ENCODE measurements at places on chromosomes 2 and 18.

DNA sequence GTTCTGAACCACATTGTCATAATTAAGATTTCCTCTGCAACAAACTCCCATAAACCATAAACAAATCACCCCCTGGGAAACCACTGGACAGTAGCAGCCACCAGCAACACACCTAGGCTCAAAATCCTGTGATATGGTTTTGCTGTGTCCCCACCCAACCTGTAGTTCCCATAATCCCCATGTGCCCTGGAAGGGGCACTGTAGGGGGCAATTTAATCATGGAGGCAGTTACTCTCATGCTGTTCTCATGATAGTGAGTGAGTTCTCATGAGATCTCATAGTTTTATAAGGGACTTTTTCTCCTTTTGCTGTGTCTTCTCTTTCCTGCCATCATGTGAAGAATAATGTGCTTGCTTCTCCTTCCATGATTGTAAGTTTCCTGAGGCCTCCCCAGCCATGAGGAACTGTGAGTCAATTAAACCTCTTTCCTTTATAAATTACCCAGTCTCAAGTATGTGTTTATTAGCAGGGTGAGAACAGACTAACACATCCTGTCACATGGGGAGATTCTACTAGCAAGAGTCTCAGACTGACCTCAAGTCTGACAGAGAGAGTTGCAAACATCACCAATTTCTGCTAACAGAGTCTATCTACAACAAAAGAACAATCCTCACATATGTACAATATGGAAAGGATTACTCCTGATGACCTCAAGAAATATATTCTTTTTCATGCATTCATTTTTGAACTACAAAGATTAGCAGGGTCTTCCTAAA is 182.6 kb downstream of the GRB14 start:
- no peak overlapping the region for H3K4me3 ChIP-seq
- H3K36me3 ChIP-seq, result no peaks in the 10 kb centered on the region
- H3K27ac ChIP-seq, result no peak overlapping the region
- DNase-seq, result no peak

DNA sequence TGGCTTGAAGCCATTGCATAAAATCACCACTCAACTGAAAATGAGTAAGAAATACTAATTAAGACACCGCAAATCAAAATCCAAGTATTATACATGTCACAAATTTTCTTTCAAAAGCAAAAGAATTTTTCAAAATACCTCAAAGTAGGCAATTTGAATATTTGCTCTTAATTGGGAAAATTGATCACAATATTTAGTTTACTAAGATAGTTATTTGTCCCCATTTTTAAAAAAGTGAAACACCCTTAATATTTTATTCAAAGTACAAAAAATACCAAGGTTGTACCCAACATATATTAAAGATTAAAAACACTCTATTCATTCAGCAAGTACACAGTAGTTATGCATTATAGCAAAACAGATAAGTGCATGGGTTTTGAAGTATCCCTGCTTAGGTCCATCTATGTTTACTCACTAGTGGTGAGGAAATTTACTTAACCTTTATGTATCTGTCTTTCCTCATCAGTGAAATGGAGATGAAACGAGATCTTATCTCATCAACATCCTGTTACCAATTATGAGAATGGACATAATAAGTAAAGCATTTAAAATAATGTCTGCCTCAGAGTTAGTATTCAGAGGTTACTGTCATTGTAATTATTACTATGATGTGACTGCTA is 35.1 kb downstream of the VPS54 start:
- H3K36me3 ChIP-seq, result peaks cover 5% of the 10 kb centered on the region
- no peak overlapping the region for H3K27ac ChIP-seq
- H3K4me3 ChIP-seq, result no peak overlapping the region
- H3K4me1 ChIP-seq, result no peaks in the 10 kb centered on the region
- DNase-seq, result no peak
- no peaks in the 10 kb centered on the region for H3K27me3 ChIP-seq

DNA sequence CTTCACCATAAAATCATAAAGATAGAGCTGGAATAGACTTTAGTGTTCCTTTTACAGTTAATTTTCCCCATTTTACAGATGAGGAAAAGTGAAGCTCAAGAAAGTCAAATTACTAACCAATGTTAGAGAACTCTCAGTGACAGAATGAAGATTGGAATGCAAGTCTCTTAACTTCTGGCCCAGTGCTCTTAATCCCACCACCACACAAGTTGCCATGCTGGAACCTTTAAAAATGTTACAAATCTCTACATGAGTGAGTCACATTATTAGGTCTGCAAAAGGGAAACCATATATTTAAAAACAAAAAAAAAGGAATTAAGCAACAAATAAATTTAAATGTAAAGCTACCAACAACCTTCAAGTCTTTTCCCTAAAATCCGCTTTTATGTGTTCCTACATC is 3.5 kb downstream of the NCKAP1 start:
- no peak for DNase-seq
- no peaks in the 10 kb centered on the region for H3K36me3 ChIP-seq
- no peak overlapping the region for H3K4me3 ChIP-seq

GRCh38 chr18:37432436-37433195 is 133.0 kb downstream of the CELF4 start:
- H3K36me3 ChIP-seq, result no peaks in the 10 kb centered on the region
- peaks cover 3% of the 10 kb centered on the region for H3K27me3 ChIP-seq
- H3K4me1 ChIP-seq, result no peaks in the 10 kb centered on the region
- DNase-seq, result no peak

GRCh38 chr2:159013103-159013502 is 44.7 kb downstream of the TANC1 start:
- H3K27ac ChIP-seq, result no peak overlapping the region
- no peaks in the 10 kb centered on the region for H3K4me1 ChIP-seq
- H3K4me3 ChIP-seq, result no peak overlapping the region
- no peak for DNase-seq
- H3K27me3 ChIP-seq, result no peaks in the 10 kb centered on the region

DNA sequence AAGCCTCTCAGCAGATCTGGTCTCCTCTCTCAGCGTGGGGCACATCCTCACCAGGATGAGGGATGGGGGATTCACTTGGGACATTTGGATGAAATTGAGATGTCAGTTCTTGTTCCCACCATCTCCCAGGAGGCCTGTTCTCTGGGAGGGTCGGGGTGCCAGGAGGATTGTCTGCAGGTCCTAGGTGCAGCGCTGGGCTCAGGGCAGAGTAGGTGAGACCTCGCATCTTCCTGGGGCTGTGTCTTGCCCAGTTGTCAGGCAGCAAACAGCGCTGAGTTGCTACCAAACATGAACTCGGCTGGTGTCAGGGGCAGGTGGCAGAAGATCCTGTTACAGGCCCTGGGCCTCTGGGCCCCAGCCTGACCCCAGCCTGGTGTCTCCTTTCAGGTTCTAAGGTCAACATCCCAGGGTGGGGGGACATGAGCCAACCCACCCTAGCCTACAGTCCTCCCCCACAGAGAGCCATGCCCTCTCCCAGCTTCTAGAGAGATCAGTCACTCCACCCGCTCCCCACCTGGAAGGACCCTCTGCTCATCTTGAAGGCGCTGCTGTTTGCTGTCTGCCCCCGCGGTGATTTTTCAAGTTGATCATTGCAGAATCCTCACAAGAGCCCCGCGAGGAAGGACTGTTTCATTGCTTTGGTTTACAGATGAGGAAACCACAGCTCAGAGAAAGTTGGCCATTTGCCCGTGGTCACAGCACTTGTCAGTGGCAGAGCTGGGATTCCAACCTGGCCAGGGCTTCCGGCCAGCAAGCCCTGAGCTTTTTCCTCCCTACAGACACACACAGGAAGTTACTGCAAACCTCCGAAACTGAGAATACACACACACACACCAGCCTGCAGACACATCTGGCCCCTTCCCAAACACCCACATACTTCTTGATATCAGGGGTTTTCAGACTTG is 83.9 kb downstream of the STPG4 start:
- H3K4me1 ChIP-seq, result peaks cover 80% of the 10 kb centered on the region
- H3K4me3 ChIP-seq, result peak overlapping the region; percentile 66
- DNase-seq, result peak; percentile 50
- peaks cover 46% of the 10 kb centered on the region for H3K36me3 ChIP-seq
- H3K27ac ChIP-seq, result peak overlapping the region; percentile 92
- no peaks in the 10 kb centered on the region for H3K27me3 ChIP-seq

DNA sequence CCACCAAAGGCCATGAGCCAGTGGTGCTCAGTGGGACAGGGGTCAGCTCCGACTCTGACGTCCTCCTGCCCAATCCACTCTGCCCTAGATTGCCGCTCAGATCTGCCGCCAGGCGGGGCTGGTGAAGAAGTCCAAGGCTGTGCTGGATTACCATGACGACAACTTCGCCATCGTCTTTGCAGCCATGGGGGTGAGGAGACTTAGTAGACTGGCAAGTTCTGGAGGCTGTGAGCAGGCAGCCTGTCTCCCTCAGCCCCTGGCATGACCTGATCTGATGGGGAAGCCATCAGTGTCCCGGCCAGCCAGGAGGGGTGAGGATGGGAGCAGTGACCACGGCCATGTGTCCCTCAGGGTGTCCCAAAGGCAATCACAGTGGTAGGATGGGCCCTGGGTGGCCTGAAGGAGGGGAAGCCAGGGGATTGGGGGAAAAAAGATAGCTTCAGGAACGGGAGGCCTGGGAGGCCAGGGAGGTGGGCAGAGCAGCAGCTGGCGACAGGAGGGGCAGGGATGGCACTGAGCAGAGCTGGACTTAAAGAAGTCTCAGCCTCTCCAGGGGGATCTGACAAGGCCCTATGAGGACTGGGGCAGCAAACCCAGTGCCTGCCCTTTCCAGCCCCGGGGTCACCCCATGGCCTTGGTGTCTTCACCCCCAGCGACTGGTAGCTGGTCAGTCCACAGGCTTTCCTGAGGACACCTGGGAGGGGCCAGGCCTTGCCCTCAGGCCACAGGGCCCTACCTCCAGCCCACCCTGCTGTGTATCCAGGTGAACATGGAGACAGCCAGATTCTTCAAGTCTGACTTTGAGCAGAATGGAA is 17.4 kb upstream of the ANKRD53 start:
- no peak overlapping the region for H3K4me3 ChIP-seq
- no peak overlapping the region for H3K27ac ChIP-seq
- no peaks in the 10 kb centered on the region for H3K36me3 ChIP-seq
- peaks cover 14% of the 10 kb centered on the region for H3K4me1 ChIP-seq
- H3K27me3 ChIP-seq, result peaks cover 57% of the 10 kb centered on the region

- DNase-seq, result no peak
- H3K4me1 ChIP-seq, result no peaks in the 10 kb centered on the region
- H3K27ac ChIP-seq, result no peak overlapping the region
- H3K27me3 ChIP-seq, result no peaks in the 10 kb centered on the region
Measured at GRCh38 chr2:71843391-71843850, 304.2 kb downstream of the CYP26B1 start.

GRCh38 chr2:220847589-220847988 is 724.5 kb downstream of the EPHA4 start:
- no peak overlapping the region for H3K27ac ChIP-seq
- H3K27me3 ChIP-seq, result no peaks in the 10 kb centered on the region
- H3K36me3 ChIP-seq, result no peaks in the 10 kb centered on the region
- H3K4me1 ChIP-seq, result no peaks in the 10 kb centered on the region

DNA sequence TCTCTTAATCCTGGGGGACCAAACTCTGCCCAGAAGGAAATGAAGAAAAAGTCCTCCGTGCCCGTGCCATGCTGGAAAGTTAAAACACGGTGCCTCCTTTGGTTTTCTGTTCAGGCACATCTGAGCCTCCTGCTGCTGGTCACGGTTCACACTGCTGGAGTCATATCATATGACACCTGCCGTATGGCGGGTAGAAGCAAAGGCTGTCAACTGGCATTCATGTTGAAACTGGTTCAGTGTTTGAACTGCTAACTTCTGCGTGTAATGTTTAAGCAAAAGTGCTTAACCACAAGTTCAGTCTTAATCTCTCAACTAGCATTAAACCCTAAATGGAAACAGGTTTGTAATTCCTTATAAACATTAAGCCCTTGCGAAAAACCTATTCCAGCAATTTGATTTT is 3.1 kb downstream of the STK39 start:
- H3K27ac ChIP-seq, result peak overlapping the region; percentile 37
- DNase-seq, result no peak
- peaks cover 6% of the 10 kb centered on the region for H3K4me1 ChIP-seq
- no peaks in the 10 kb centered on the region for H3K27me3 ChIP-seq
- peaks cover 2% of the 10 kb centered on the region for H3K36me3 ChIP-seq

GRCh38 chr18:78971511-78972245 is 7.9 kb upstream of the SALL3 start:
- H3K27me3 ChIP-seq, result peaks cover 71% of the 10 kb centered on the region
- no peaks in the 10 kb centered on the region for H3K4me1 ChIP-seq
- no peak overlapping the region for H3K27ac ChIP-seq
- no peaks in the 10 kb centered on the region for H3K36me3 ChIP-seq

DNA sequence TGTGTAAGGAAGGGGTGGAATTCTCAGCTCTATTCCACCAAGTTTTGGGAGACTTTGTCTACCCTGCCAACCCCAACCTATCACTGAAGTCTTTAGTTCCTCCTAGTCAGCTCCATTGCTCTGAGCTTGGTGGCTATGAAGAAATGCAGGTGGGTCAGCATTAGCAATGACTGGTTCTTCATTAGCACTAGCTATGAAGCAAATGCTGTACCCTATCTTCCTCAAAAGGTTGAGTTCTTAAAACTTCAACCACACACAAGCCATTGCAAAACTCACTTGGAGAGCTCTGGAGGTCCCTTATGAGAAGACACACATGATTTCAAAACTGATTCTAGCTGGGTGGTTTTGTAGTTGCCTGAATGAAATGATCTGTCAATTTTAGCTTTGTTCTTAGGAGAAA is 193.8 kb downstream of the IKZF2 start:
- H3K4me3 ChIP-seq, result no peak overlapping the region
- peaks cover 27% of the 10 kb centered on the region for H3K36me3 ChIP-seq
- H3K4me1 ChIP-seq, result peaks cover 19% of the 10 kb centered on the region
- H3K27me3 ChIP-seq, result no peaks in the 10 kb centered on the region
- no peak for DNase-seq

- H3K27me3 ChIP-seq, result peaks cover 70% of the 10 kb centered on the region
- H3K4me3 ChIP-seq, result no peak overlapping the region
- H3K4me1 ChIP-seq, result peaks cover 5% of the 10 kb centered on the region
- H3K36me3 ChIP-seq, result no peaks in the 10 kb centered on the region
- H3K27ac ChIP-seq, result no peak overlapping the region
Measured at GRCh38 chr2:237418300-237418699, 4.3 kb upstream of the COL6A3 start.

DNA sequence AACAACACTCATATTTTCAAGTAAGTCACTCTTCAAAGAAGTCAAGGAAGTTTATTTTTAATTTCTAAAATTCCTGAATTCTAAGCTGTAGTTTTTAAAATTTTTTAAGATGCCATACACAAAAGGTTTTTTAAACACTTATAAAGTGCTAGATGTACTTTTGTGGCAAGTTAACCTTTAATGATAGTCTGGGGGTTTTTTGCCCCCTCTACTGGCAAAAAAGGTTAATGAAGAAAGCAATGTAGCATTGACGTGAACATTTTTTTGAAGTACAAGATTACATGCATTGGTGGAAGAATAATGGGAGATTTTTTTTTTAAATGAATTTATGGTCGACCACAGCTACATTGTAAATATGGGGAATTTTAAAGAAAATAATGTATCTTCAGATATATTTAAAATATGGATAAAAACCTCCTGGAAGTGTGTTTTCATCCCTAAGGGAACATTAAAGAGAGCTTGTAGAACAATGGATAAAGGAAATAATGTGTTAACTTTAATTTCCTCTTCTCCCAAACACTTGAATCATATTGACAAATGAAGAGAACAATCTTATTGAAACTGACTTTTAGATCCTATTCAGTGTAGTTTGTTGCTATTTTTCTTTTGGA is 12.6 kb downstream of the ITPRID2 start:
- DNase-seq, result no peak
- H3K4me1 ChIP-seq, result peaks cover 8% of the 10 kb centered on the region
- peaks cover 36% of the 10 kb centered on the region for H3K36me3 ChIP-seq
